Fibroblast of lung (primary cell): ENCODE measurements at places on chromosomes 7 and 10. TPM values are rescaled to one million over a fixed set of nuclear protein-coding genes. Genes with fewer than 3 reads are reported as not detected.

INSYN2A gene
- 0.51 and 0.66 TPM in 2 replicates for total RNA-seq

FGF8 gene
- total RNA-seq = not detected in 2 replicates

CLCN1 gene
- total RNA-seq = under 0.01 TPM in 2 replicates

ADCYAP1R1 gene
- not detected in 2 replicates for total RNA-seq

CCL24 gene
- not detected in 2 replicates for total RNA-seq

XRCC2 gene
- under 0.01 and 0.66 TPM in 2 replicates for total RNA-seq

ASZ1 gene
- not detected in 2 replicates for total RNA-seq
